ENCODE measurements at places on chromosomes 6 and 20. TPM values are rescaled to one million over a fixed set of nuclear protein-coding genes. Genes with fewer than 3 reads are reported as not detected.

GRCh38 chr6:128144320-128144719, 243.5 kb upstream of the THEMIS start:
- no peak overlapping the region for H3K4me3 ChIP-seq
- H3K36me3 ChIP-seq, result no peaks in the 10 kb centered on the region
- no peaks in the 10 kb centered on the region for H3K27me3 ChIP-seq
- H3K27ac ChIP-seq, result no peak overlapping the region
- no peak for DNase-seq

The LPA gene
- not detected for total RNA-seq

- H3K27ac ChIP-seq, result no peak overlapping the region
- H3K27me3 ChIP-seq, result no peaks in the 10 kb centered on the region
- no peaks in the 10 kb centered on the region for H3K4me1 ChIP-seq
- DNase-seq, result no peak
Measured at GRCh38 chr6:93468291-93468690, 48.9 kb upstream of the EPHA7 start.

The ATP9A gene
- 40.2 TPM for total RNA-seq

- H3K4me1 ChIP-seq, result no peaks in the 10 kb centered on the region
- no peak for DNase-seq
- no peaks in the 10 kb centered on the region for H3K36me3 ChIP-seq
- H3K27ac ChIP-seq, result no peak overlapping the region
- H3K27me3 ChIP-seq, result no peaks in the 10 kb centered on the region
Measured at GRCh38 chr20:10328897-10329255, 105.1 kb downstream of the MKKS start.

DNA sequence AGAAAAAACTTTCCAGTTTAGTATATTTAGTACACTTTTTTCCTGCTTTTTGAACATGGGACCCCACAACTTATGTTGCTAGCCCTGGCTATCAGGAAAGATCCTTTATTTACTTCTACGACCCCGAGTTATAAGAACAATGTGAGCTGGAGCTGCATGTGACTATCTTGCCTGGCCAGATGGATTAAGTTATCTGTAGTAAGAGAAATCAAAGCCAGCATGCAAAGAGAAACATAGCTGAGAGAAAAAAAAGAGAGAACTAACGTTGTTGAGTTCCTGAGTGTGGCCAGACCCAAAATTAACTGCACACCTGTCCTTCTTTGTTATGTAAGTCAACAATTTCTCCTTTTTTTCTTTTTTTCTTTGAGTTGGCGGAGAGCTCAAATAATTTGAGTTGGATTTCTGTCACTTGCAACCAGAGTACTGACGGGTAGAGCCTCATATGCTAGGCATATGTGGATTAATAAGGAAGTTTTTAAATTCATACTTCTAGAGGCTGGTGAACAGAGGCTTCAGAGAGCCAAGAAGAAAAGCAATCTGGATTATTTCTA, 219.5 kb downstream of the HACE1 start:
- no peaks in the 10 kb centered on the region for H3K4me1 ChIP-seq
- no peak overlapping the region for H3K27ac ChIP-seq
- no peak for DNase-seq
- no peaks in the 10 kb centered on the region for H3K36me3 ChIP-seq
- H3K4me3 ChIP-seq, result no peak overlapping the region
- no peaks in the 10 kb centered on the region for H3K27me3 ChIP-seq

DNA sequence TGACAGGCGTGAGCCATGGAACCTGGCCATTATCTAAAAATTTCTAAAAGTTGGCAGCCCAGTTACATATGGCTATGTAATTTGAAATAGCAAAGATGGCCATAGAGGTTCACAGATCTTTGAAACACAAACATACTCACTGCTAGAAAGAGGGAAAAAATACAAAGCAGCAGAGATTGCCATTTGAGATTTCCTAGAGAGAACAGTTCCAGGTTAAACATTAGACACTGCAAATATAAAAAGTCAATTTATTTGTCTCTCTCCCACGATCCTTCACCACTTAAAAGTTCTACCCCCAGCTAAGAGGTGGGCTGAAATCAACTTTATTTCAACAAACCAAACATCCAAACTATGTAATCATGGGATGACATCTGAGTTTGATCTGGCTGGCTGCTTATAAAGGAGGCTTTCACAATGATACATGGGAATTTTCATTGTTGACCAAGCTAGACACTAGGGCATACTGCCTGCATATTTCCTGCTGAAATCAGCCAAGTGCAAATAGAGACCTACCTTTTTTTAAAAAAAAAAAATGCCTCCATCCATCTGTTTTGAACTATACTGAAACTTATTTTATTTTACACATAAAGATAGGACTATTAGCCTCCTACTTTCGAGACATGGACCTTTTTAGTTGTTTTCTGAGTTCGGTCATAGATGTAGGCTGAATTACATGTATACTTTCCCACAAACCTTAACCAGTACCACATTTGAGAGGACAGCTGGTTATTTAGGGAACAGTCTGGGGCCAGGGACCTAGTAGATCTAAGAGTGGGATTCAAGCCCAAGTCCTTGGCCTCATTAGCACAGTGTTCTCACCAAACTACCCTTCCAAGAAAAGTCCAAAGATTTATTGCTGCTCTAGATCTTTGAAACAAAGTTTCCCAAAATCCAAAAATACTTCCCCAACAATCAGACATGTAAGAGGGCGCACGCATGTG, 16.6 kb downstream of the DCDC2 start:
- H3K4me3 ChIP-seq, result no peak overlapping the region
- no peaks in the 10 kb centered on the region for H3K27me3 ChIP-seq
- DNase-seq, result no peak
- peaks cover 2% of the 10 kb centered on the region for H3K36me3 ChIP-seq

The LY6G5C gene
- total RNA-seq, result 2.5 TPM

The CST4 gene
- total RNA-seq, result not detected

GRCh38 chr6:7617801-7618764, 28.1 kb downstream of the SNRNP48 start:
- no peaks in the 10 kb centered on the region for H3K27me3 ChIP-seq
- no peak overlapping the region for H3K4me3 ChIP-seq
- H3K36me3 ChIP-seq, result no peaks in the 10 kb centered on the region

Data from kidney (tissue), 22 donors.